Stimulated activated CD4-positive, alpha-beta T cell treated with anti-CD3 and anti-CD28 coated beads, Interleukin-4, amount 100 ng/mL, for 4 hours (primary cell): ENCODE measurements at places on chromosomes 2 and 18.
A peak's percentile ranks its signal among the peaks of the same experiment; 100 is the strongest.

GRCh38 chr2:235302263-235302662, 191.6 kb upstream of the AGAP1 start:
- DNase-seq: no peak

GRCh38 chr2:181054256-181054655, 73.9 kb downstream of the UBE2E3 start:
- no peak for DNase-seq

GRCh38 chr2:231362555-231363184, 32.8 kb upstream of the B3GNT7 start:
- no peak for DNase-seq

GRCh38 chr2:191512216-191512835, 165.6 kb upstream of the NABP1 start:
- DNase-seq: no peak

GRCh38 chr2:111191877-111192276, 71.2 kb downstream of the BCL2L11 start:
- DNase-seq: no peak

DNA sequence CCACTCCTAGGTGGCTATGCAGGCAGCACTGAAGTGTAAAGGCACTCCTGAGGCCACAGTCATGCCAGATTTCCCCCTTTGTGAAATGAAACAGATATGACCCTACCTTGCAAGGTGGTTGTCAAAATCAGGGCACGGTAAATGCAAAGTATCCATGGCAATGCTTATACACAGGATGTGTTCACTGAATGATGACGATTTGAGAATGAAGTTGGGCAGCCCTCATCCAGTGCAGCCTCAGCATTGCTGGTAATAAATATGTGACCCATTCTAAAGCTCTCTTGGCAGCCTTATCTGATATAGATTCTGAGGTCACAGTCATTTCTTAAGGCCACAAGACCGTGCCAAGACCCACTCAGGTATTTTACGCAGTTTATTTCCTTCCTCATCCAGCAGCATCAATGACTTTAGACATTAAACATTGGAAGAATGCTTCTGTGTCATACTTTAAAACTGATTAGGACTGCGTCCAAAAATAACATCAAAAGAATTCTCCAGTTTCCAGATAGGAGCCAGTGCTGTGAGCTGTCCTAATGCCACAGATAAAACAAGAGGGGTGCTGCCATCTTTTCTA, 125.5 kb upstream of the SERTAD2 start:
- DNase-seq: no peak

GRCh38 chr2:120660771-120661459, 74.8 kb upstream of the GLI2 start:
- DNase-seq: no peak

GRCh38 chr2:37263839-37264238, 32.4 kb downstream of the NDUFAF7 start:
- no peak for DNase-seq

DNA sequence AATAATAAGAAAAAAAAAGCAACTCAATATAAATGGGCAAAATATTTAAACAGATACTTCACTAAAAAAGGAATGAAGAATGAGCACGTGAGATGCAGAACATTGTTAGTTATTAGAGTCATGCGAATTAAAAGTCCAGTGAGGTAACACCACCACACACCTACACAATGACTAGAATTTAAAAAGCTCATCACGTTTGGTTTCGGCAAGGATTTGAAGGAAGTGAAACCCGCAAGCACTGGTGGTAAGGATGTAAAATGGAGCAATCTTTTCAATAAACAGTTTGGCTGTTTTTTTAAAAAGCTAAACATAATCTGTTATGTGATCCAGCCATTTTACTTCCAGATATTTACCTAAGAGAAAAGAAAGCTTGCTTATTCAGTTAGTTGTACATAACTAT, 1181.6 kb upstream of the CELF4 start:
- DNase-seq: no peak

- DNase-seq: no peak
Measured at GRCh38 chr2:225122583-225123486, 80.6 kb upstream of the DOCK10 start.

DNA sequence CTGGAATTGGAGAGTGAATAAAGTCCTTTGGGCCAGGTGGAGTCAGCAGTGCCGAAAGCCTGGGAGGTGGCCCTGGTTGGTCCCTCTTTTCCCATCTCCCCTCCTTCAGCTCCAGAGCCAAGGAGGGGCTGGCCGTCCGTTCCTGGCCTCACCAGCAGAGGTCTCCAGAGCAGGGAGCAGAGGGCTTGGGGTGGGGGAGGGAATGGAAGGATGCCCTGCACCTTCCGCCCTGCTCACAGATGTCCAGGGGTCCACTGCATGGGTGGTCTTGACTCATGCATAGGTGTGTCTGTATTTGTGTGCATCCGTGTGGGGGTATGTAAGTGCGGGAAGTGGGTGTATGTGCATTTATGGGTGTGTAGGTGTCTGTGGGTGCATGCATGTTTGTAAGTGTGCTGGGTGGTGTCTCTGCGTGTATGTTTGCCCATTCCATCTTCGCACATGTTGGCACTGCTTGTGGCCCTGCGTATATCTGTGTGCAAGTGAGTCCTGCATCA, 201.8 kb downstream of the ZFP36L2 start:
- peak; percentile 31 for DNase-seq

- DNase-seq: no peak
Measured at GRCh38 chr2:61238219-61239012, 76.4 kb downstream of the C2orf74 start.

DNA sequence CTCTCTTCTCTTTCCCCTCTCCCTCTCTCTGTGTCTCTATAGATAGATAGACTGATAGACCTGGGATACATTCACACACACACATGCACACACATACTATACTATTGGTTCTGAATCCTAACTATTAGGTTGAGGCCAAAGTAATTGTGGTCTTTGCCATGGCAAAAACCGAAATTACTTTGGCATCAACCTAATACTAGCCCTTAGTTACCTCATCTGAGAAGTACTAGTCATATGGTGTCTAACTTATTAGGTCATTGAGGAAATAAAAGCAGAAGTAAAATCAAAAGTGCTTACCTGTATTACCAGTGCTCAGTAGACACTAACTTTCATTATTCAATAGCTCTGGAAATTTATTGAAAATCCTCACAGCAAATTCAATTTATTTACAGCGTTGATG, 451.5 kb downstream of the EPHA4 start:
- DNase-seq: no peak

GRCh38 chr18:54946149-54946581, 13.1 kb downstream of the CCDC68 start:
- DNase-seq: no peak
